Foreskin keratinocyte (primary cell): ENCODE measurements at places on chromosomes 4 and X. TPM values are rescaled to one million over a fixed set of nuclear protein-coding genes. Genes with fewer than 3 reads are reported as not detected.
A peak's percentile ranks its signal among the peaks of the same experiment; 100 is the strongest.

DNA sequence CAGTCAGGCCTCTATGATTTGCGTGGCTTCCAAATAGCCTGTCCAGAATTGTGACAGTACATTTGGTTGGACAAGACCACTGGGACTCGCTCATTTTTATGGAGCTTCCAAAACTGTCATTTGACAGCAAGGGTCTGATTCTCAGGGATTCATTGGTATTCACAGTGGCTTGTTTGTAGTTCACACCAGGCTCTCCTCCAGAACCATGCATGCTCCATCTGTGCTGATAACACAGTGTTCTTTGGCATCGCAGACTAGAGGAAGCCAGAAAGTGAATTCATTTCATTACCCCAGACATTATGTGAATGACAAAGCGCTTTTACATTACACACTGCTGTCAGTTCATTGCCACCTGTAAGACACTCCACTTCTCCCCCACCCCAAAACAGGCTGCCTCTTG lies 208.3 kb downstream of the ARHGAP10 start:
- no peak for DNase-seq

The CSN1S1 gene
- polyA plus RNA-seq = not detected in 2 replicates

DNA sequence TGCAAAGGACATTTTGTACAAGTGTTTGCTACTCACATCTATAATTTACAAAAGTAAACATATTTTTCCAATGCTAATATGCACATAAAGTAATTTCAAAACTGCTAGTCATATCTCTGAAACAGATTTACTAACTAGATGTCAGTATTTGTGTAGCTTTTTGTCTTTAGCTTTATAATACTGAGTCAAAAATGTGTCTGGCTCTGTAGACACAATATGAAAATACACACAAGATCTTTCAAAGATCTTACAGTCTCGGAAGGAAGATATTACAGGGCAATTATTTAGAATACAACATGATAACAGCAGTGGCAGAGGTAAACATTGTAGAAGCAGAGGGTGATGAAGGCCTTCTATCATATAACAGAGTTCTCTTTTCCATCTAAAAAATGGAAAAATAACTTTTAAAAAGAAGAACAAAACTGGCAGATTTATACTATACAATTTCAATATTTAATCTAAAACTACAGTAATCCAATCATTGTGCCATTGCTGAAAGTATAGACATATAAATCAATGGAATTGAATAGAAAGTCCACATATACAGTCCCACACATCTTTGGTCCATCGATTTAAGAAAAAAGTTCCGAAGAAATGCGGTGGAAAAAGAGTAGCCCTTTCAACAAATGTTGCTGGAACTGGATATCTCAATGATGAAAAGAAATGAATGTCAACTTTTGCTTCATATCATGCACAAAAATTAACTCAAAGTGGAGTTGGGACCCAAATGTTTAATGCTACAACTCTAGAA lies 29.4 kb downstream of the ARAP2 start:
- no peak for DNase-seq

- DNase-seq = no peak
These were observed 107.2 kb upstream of the NALF2 start for GRCh38 chrX:69396916-69397315.

DNA sequence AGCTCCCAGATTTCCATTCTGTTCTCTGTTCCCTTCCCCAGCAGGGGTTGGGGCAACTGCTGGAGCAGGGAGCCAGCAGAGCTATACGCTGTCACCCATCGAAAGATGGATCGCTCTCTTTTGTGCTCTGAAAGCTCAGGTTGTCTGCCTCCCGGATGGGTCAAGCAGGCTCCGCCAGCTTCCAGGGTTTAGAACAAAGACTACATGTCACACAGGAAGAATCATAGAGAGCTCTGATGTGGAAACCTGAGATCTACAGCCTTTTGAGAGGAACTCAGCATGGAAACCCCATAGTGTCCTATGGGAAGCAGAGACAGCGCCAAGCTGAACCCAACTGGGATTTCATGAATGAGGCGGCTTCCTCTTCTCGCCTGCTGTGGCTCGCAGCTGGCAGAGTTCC lies 205.4 kb downstream of the HS3ST1 start:
- DNase-seq = no peak

The FGG gene
- polyA plus RNA-seq = not detected in 2 replicates

The SLC4A4 gene
- polyA plus RNA-seq = 0.46 and 1.4 TPM in 2 replicates

- DNase-seq = no peak
These were observed 36.0 kb downstream of the DLG3 start for GRCh38 chrX:70480660-70481018.

DNA sequence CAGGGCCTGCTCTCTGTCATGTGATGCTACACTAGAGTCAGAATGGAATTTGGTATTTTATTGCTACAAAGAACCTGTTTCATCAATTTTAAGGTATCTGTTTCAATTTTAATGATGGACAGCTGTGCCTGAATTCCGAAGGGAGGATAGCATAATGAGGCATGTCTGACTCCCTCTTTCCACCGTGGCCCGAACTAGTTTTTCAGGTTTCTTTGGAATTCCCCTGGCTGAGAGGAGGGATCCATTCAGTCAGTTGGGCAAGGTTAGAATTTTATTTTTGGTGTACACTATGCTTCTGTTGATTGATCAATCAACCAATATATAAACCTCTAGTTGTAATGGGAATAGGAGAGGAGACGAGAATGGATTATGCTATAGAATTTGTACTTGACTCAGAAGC lies 761.8 kb downstream of the FAM133A start:
- DNase-seq = peak; percentile 59

GRCh38 chrX:121146059-121146628 lies 98.7 kb downstream of the GLUD2 start:
- no peak for DNase-seq

The ZNF157 gene
- 0.07 TPM in 1 of 2 replicates, not detected in the other for polyA plus RNA-seq

- no peak for DNase-seq
These were observed 105.4 kb upstream of the SLC7A11 start for GRCh38 chr4:138347561-138347960.

GRCh38 chr4:78768452-78769180 lies 7.5 kb upstream of the BMP2K start:
- peak; percentile 51 for DNase-seq

DNA sequence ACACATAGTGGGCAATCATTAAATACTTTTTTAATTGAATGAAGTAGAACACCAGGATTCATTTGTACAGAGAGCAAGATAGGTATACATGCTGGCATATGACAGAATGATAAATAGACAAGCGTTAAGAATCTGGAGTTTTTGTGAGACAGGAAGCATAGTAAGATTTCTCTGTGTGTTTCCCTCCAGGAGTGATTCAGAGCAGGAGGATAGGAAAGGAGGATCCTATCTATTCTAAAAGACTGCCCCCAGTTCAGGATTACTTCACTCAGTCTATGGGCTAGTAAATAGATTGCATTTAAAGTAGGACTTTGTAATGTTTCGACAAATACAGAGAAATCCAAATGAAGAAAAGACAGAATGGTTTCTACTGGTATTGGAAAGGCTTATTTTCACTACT lies 423.7 kb downstream of the PDGFC start:
- peak; percentile 22 for DNase-seq

The PABPC1L2A gene
- polyA plus RNA-seq = not detected in 2 replicates

DNA sequence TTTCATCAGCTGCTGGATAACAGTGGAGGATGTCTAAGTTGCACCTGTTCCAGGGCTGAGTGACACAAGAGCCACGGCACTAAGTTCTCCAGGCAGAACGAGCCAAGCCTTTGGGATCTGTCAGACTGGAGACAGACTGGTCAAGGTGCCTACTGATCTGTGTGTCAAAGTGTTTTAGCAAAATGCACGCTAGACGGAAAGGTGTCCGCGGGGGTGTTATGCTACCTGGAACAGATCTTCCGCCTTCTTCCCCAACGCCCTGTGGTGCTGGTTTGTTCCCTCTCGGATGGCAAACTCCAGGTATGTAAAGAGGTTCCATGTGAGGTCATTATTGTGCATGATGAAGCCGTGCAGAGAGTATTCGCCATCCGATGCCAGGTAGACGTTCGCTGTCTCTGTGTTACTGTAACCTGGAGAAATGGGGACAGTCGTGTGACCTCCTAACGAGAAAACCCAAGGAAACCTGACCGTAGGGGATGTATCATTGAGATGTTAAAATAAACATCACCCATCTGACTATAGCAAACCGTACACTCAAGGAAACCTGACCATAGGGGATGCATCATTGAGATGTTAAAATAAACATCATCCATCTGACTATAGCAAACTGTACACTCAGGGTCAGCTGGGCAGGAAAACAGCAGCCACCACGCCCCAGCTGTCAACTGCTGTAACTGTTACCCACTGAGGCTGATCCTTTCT lies 29.7 kb upstream of the SLC25A6 start:
- DNase-seq = no peak

- DNase-seq = no peak
These were observed 48.1 kb downstream of the NPY1R start for GRCh38 chr4:163284304-163284703.

GRCh38 chr4:187109636-187110035 lies 386.0 kb upstream of the FAT1 start:
- no peak for DNase-seq

GRCh38 chrX:143437439-143437838 lies 79.8 kb downstream of the SPANXN3 start:
- DNase-seq = no peak

The MAGEB6 gene
- not detected in 2 replicates for polyA plus RNA-seq

GRCh38 chr4:165184220-165184619 lies 23.1 kb upstream of the KLHL2 start:
- no peak for DNase-seq

The BEX2 gene
- 10.3 and 12.4 TPM in 2 replicates for polyA plus RNA-seq

GRCh38 chrX:48833542-48834138 lies 1.8 kb downstream of the PCSK1N start:
- DNase-seq = no peak

GRCh38 chrX:129982300-129983251 lies at the start of gene BCORL1:
Gene BCORL1, plus strand, starts transcription at chrX:129982635. Its CDS starts 22,597 bp downstream, at chrX:130005232.
- DNase-seq = peak; percentile 59

DNA sequence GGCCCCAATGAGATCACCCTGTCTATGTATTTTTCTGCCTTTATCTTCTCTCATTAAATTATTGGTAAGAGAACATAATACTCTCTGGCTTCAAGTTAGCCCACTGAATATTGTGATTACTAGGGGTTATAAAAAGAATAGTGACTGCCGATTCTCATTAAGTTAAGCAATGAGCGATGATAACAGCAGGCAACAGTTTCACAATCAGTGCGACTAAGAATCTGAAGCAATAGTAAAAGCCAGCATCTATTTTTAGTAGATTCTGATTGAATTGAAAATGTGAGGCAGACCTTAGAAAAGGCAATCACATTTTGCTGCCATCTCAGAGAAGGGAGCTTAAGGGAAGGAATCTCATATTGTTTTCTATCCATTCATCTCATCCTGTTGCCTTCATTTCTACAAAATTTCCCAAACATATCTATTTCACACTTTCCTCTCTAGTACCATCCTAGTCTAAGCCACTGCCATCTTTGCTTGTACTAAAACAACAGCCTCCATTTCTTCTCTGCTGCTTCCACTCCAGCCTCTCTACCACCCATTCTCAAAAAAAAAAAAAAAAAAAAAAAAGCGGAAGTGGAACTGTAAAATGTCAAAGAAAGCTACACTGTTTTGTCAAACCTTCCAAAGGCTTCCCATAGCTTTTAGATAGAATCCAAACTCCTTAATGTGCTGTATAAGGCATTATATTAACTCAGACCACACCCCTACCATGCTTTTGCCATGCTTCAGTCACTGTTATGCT lies 17.4 kb downstream of the GABRA4 start:
- no peak for DNase-seq

GRCh38 chr4:171583790-171584189 lies 229.4 kb upstream of the GALNTL6 start:
- no peak for DNase-seq

DNA sequence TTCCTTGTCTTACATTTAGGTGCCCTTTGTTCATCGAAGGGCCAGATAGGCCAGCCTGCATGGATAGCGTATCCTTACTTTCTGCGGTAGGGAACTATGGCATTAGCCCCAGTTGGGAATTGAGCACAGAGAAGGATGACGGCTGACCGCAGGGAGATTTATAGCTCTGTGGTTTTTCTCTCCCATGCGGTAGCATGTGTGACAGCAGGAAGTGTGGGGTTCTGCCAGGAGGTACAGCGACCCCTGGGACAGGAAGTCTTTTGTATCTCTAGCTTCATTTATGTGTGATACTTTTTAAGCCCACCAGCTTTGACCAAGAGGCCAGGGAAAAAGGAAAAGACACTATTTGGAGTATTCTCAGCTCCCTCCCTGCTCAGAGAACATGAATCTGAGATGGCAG lies 33.1 kb downstream of the GAB3 start:
- no peak for DNase-seq

DNA sequence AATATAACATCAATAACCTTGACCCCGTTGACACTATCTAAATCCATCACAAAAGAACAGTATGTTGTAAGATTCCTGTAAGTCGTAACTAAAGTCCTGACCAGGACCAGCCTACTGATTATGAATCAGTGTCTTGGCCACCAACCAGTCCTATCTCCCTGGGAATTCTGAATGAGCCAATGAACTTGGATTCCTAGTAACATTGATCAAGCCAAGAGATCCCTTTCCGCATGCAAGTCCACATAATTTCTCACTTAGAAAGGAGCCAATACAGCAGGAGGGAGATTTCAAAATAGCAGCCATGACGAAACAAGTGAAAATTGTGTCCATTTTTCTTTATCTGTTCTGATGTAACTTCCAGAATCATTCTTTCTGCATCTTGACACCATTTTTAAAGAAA lies 9.5 kb downstream of the XPNPEP2 start:
- DNase-seq = no peak

GRCh38 chr4:143186212-143186611 lies 1.5 kb downstream of the USP38 start:
- DNase-seq = peak; percentile 34
